Left ventricle myocardium inferior (tissue), 1 donor: ENCODE measurements at places on chromosomes 2 and 18. TPM values are rescaled to one million over a fixed set of nuclear protein-coding genes. Genes with fewer than 3 reads are reported as not detected.

The IL1R1 gene
- 22.6 TPM for total RNA-seq

The ZNF396 gene
- total RNA-seq: 0.71 TPM

The REG3A gene
- not detected for total RNA-seq

The ABCG5 gene
- total RNA-seq: not detected

The UGT1A3 gene
- not detected for total RNA-seq

The PSTPIP2 gene
- 1.8 TPM for total RNA-seq

The TOGARAM2 gene
- total RNA-seq: 51.9 TPM
